Stimulated activated CD8-positive, alpha-beta memory T cell treated with anti-CD3 and anti-CD28 coated beads, Interleukin-7, amount 100 ng/mL, for 48 hours (primary cell): ENCODE measurements at places on chromosomes 2 and 18.

DNA sequence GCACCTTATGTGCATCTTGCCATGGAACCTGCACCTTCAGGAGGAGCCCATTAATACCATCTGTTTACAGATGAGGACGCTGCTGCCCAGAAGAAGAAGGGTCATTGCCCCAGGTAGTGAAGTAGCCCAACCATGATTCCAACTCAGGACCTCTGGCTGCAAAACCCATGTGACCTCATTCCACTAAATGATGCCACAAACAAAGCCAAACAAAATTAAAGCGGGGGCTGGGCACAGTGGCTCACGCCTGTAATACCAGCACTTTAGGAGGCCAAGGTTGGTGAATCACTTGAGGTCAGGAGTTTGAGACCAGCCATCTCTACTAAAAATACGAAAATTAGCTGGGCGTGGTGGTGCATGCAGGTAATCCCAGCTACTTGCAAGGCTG is 202.1 kb downstream of the EIPR1 start:
- DNase-seq, result no peak

GRCh38 chr18:49880661-49881060 is 67.3 kb upstream of the ACAA2 start:
- DNase-seq, result no peak

DNA sequence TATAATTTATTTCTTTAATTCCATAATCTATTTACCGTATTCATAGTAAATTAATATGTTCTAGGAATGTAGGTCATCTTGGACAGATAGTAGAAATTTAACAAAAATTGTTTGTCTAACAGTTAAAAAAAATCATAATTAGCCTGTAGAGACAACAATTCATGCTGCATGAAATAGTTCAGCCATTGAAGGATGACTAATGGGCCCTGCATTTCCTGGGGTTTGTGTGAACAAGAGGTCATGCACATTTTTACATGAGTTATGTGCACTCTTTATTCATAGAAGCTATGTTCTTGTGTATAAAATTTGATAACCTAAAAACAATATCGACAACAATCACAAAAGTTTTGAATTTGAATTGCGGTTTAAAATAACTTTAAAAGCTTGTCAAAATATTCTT is 1663.6 kb downstream of the SUCLG1 start:
- DNase-seq, result no peak

- no peak for DNase-seq
These were observed 71.5 kb downstream of the EDAR start for GRCh38 chr2:108917526-108917925.

DNA sequence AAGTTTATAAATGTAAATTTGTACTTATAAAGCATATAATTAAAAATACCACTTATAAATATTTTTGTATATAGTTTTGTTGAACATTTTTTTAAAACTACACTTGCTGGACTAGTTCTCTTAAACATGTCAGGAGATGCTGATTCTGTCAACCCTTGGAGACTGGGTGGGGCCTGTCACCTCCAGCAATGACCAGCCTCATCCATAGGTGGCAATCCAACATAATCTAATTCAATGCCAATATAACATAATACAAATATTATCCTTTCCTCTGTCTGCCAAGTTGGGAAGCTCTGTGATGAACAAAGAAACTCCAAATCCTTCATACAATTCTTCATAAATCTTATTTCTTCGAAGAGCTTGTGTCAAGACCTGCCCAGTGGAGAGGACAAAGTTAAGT is 140.4 kb downstream of the RBMS1 start:
- no peak for DNase-seq

- DNase-seq, result no peak
These were observed 7.7 kb upstream of the CCDC138 start for GRCh38 chr2:108778857-108779256.

DNA sequence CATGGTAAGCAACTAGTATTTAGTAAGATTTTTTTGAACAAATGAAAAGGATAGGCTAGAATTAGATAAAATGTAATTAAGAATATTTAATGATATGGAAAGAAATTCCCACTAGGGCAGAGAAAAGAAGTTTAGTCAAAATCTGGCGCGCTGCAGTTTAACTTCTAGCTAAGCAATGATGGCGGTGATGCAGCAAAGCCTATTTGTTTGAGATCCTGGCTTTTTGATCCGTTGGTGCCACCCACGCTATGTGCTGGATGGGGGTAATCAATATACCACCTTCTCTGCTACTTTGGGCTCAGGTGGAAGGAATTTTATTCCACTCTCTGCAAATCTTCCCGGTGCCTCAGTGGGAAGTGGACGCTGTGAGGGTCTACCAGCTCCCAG is 421 bp upstream of the FAM171B start:
- DNase-seq, result no peak

DNA sequence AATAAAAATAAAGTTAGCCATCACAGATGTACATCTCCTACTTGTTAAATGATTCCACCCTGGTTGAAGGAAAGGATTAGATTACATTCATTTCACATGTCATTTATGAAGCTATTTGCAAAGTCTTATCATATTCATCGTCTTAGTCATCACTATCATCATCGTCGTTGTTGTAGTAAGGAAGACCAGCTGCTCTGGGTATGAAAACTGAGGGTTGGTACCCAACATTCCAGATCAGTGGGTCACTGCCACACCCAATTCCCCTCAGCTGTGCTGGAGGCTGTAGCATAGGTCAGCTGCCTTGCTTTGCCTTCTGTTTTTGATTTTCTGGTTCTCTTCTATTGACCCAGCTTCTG is 20.9 kb upstream of the CCBE1 start:
- DNase-seq, result no peak

- DNase-seq, result no peak
These were observed 74.6 kb downstream of the ARL6IP6 start for GRCh38 chr2:152792974-152793373.

GRCh38 chr2:208064220-208064961 is 39.1 kb upstream of the PLEKHM3 start:
- no peak for DNase-seq

GRCh38 chr2:221455214-221455613 is 116.9 kb downstream of the EPHA4 start:
- no peak for DNase-seq

- no peak for DNase-seq
These were observed 98.1 kb downstream of the LRRC30 start for GRCh38 chr18:7329016-7329415.

DNA sequence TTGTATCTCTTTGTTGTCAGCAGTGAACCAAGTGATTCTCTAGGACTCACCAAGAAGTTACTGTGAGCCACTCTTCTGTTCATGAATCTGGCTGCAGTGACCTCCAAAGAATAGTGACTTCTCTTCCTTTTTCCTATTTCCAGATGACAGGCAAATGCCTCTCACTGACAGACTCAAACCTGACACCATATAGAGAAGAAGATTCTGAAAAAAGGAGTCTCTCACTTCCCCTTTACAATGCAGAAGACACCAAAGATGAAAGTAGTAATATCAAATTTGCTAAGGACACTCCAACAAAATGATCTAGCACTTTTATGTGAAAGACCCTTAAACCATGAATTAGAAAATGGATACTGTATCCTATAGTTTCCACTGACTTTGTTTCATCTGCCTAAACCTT is 44.4 kb upstream of the SETBP1 start:
- no peak for DNase-seq

GRCh38 chr2:174510583-174511189 is 23.9 kb upstream of the GPR155 start:
- no peak for DNase-seq

- DNase-seq, result no peak
These were observed 16.1 kb downstream of the PRPF40A start for GRCh38 chr2:152701198-152701597.

DNA sequence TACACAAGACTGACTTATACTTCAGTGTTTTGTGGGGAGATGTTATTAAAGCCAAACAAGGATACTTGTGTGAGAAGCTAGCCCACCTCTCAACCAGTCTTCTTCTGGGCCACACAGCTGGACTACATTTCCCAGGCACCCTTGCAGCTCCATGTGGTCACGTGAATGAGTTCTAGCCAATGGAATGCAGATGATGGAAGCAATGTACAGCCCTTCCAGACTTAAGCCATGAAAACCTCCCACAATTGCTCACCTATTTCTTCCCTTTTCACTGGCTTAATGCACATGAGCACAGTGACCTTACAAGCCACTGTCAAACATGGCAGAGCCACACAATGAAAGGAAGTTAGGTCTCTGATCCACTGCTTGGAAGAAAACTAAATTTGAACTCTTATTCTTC is 20.4 kb upstream of the FEZ2 start:
- DNase-seq, result no peak

DNA sequence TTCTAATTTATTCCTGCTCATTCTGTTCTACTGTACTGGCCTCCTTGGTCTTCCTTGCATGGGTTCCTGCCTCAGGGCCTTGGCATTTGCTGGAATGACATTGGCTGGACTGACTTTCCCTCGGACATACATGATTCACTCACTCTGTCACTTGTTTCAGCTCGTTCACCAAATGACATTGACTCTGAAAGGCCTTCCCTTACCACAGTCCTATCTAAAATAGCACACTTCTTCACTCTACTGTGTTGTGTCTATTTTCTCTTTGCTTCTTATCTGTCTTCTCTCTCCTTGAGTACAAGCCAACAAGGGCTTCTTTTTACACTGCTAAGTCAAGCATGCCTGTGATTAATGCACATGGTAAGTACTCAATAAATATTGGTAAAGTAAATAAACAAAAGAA is 65.6 kb downstream of the SCG2 start:
- no peak for DNase-seq

DNA sequence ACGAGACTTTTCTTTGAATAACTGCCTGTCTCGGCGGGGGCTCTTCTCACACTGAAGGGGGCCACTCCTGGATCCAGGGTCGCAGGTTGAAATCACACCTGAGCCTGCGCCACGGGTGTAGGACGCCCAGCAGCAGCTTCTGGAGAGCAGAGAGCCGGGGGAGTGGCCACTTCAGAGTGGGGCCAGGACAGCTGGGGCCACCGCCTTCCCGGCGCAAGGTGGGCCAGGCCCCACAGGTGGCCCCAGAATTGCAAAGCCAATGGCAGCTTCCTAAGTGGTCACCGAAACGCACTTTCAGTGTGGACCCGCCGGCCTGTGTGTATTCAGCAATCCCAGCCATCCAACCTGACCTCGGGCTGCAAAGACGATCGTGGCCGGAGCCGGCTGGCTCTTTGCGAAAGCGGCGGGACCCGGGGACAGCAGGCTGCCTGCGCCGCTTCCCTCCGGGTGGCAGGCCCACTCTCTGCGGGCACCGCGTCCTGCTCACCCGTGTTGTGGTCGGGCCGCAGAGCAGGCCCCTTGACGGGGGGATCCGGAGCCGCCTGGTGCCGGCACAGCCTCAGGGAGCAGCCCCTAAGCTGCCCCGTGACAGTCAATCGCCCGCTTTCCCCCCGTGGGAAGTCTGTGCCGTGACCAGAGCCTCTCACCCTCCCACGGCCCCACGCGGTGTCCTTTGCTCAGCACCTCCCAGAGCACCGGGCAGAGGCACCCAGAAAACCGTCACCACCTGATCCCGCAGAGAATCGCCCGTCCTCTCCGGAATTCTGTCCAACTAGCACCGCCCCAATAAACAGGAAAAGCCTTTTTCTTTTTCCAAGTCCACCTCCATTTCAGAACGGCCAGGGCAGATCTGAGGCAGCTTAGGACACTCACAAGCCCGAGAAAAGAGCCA is 144.7 kb downstream of the ZNF516 start:
- no peak for DNase-seq

DNA sequence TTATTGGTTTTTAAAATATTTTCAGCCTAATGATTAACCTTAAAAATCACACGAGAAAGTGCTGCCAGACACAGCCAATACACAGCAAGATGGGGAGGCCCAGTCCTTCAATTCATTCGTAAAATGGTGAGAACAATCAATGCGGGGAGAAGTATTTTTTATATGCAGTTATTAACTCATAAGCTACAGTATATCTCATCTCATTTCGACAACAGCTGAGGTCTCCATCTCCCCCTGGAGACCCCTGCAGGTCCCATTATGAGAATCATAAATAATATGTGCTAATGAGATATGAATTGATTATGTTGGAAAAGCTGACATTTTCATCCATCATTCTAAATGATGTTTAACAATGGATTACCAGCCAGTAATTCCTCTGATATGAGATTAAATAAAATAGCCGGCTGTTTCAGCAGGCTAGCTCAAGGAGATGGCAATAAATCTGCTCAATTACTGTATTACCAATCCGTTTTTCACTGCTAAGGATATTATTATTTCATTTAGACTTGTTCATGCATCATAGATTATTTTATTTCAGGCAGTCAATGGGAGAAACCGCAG is 535.8 kb downstream of the GALR1 start:
- DNase-seq, result no peak
